Stimulated activated naive CD4-positive, alpha-beta T cell (primary cell): ENCODE measurements at places on chromosomes 13 and 19.

GRCh38 chr19:6540918-6541689, 10.3 kb downstream of the TNFSF9 start:
- no peak for DNase-seq

- no peak for DNase-seq
Observed at GRCh38 chr19:1429750-1430149, 8.4 kb upstream of the RPS15 start.

- DNase-seq, result peak; percentile 69
Observed at GRCh38 chr19:1248139-1248785, at the start of gene MIDN. MIDN (plus strand) TSS chr19:1248583; CDS start chr19:1250297, 1,714 bp downstream.

- DNase-seq, result no peak
Observed at GRCh38 chr13:110018009-110018408, 231.6 kb upstream of the IRS2 start.

- DNase-seq, result no peak
Observed at GRCh38 chr13:107867701-107868661, 347.4 kb downstream of the LIG4 start.

DNA sequence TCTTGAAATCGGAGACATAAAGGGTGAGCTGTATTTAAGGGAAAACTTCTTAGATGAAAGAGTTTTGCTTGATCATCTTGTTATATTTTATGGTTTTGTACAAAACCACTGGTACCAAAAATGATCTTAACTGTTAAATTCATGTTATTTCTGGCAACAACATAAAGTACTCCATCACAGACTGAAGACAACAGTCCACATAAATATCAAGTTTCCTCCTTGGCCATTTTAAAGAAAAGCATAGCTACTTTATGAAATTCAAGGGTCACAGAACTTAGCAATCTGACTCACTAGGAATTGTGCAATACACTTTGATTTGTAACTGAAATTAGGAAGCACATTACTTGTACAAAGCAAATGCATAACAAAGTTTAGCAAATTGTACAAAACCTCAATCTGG, 66.3 kb downstream of the TBC1D4 start:
- DNase-seq, result no peak

DNA sequence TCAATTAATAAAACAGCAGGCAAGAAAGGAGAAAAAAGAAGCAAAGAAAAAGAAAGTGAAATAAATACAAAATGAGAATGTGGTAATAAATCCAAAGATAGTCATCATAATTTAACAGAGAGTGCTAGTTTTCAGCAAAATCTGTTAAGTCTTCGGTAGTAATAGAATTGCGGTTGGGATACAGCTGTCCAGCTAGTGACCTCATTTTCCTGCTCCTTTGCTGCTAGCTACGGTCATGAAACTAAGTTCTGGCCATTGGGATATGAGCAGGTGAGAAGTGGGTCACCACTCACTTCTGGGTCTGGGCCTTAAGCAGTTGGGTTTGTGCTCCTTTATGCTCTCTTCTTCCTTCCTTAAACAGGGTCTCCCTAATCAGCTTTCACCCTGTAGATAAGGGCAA, 11.7 kb upstream of the DGKH start:
- DNase-seq, result no peak

DNA sequence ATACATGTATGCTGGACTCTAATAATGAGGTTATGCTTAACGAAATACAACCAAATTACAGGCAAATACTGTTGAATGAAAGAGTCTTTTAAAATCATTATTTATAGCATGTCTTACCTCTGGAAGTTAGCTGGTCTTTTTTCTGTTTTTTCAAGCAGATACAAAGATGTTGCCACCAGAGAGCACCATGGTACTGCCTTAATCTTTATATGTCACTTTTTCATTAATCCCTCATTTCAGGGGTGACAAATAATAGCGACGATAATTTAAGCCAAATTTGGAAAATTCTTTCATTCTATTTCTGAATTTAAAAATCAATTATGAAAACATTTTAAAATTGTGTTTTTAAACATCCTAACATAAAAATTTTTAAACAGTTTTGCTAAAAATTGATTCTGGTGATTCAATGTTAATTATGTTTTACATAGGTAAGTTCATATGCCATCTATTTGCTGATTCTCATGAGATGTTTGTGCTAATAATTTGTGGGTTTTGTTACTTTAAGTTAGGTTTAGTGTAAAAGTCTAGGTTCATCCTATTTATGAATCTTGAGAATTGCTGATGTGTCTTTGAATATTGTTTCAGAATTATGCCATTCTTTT, 379.3 kb upstream of the SGCG start:
- DNase-seq, result no peak

- DNase-seq, result no peak
Observed at GRCh38 chr13:75787249-75787928, 151.3 kb downstream of the LMO7 start.

- DNase-seq, result no peak
Observed at GRCh38 chr19:3983936-3984583, 1.2 kb downstream of the EEF2 start.

- DNase-seq, result peak; percentile 84
Observed at GRCh38 chr19:12983542-12984142, 11.6 kb upstream of the NFIX start.

DNA sequence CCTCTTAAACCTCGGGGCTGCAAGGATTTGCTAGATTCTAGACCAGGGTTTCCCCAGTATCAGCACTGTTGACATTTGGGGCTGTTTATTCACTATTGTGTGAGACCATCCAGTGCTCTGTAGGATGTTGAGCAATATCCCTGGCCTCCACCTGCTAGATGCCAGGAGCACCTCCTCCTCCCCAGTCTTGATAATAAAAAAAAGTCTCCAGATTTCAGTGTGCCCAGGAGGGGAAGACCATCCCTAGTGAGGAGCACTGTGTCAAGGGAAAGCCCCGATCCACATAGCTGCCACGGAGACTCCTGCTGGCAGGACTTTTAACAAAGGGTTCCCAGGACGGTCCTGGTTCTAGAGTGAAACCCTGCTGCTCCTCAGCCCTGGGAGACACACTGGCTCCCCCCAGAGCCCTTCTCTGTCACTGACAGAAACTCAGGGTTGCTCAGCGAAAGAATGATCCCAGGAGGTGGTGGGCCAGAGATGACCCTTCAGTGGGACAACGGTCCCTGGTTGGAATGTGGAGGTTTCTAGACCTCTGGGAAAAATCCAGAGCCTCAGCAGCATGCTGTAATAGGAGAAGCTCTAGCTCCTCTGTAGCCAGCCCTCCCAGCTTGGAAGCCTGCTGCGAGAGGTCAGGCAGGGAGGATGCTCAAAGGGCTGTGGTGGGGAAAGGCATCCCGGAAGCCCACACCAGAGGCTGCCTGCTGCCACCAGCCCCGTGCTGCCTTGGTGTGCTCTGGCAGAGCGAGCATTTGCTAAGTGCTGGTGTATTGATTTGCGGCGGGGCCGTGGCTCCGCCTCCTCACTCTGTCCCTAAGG, 20.3 kb downstream of the LYL1 start:
- DNase-seq, result no peak

GRCh38 chr13:113273321-113273720, 23.7 kb upstream of the LAMP1 start:
- DNase-seq, result no peak

DNA sequence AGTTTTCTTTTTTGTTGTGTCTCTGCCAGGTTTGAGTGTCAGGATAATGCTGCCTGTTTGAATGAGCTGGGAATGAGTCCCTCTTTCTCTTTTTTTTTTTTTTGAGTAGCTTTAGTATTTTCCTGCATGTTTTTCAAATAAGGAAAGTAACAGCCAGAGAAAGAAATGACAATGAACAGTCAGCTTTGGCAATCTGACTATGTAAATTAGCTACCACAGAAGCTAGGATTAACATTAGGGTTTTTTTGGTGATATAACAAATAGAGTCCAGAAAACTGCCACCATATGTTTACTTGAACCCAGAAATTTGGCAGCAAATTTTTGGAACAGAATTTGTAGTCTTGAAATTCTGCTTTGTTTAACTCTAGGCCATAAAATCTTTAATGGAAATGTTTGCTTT, 50.5 kb downstream of the SGCG start:
- DNase-seq, result no peak

DNA sequence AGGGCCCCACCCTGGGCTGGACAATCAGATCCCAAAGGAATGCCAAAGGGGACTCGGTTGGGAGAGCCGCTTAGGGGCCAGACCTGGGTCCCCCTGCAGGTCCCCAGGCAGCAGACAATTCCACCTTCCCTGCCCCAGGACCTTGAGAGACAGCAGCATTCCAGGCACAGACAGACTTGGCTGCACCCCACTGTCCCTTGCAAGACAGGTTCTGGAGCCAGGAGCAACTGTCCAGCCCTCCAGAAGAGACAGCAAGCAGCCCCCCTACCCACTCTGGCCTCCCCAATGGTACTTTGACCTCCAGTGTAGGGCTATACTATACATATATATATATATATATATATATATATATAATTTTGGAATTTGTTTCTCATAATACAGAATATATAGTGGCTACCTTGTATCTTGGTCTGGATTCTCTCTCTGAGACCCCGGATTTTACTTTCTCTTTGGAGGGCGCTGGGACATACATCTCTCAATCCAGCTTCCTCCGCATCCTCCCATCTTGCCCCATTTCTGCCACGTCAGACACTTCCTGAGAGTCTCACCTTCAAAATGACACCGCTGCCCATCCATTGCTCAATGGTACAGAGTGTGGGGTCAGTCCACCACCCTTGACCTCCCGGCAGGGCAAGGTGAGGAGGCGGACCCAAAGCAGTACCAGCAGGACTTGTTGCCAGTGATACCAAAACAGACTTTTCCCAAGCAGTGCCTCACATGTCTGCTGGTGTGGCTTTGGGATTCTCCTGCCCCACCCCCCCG, 12.7 kb downstream of the SMIM24 start:
- DNase-seq, result no peak

- DNase-seq, result no peak
Observed at GRCh38 chr13:50572129-50572528, 271.4 kb downstream of the DLEU7 start.

DNA sequence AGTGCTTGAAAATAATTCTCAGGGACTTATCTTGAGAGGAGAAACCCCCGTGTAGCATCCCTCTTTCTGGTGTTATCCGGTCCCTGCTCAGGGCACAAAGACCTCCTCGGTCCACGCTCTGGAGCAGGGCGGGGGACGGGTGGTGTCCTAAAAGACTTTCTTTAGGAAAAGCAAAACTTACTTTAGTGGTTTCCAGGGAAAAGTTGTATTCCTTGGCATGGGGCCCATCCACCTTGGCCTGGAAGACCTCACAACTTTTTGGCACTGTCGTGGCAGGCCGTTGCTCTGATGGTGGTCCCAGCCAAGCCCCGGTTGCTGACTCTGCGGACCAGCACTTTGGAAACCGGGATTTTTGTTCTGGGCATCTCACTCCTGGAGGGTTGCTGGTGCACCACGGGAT, 2.7 kb downstream of the AMER2 start:
- no peak for DNase-seq

DNA sequence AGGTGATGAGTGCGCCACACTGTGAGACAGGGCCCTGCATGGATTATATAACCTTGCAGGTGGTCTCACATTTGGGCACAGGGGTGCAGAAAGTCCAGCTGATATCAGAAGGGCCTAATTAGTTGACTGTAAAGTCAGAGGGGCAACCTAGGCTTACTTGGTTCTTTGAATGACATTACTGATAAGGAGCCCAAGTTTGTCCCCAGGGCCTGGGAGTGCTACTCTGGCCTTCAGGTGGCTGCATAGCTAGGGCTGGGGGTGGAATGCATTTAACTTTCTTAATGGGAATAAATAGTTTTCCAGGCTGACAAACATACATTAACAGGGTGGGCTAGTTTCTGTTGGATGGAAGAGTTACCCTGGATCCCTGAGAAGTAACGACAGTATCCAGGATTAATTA, 3.3 kb downstream of the WDR87 start:
- no peak for DNase-seq

DNA sequence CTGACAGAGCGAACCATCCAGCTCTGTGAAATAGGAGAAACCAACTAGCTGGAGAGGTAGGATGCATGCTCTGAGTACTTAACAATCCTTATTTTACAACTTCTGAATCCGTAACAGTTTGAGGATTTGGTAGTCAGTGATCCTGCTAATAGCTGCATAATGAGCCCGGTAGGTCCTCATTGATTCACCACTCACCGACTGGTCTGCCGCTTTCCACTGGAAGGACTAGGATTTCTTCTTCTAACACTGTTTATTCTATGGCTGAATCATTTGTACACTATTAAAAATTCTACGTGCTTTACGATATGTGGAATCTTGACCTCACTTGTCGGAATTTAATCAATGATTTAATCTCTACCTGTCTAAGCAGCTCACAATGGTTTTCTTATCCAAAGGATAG, 33.9 kb downstream of the SPATA13 start:
- no peak for DNase-seq

DNA sequence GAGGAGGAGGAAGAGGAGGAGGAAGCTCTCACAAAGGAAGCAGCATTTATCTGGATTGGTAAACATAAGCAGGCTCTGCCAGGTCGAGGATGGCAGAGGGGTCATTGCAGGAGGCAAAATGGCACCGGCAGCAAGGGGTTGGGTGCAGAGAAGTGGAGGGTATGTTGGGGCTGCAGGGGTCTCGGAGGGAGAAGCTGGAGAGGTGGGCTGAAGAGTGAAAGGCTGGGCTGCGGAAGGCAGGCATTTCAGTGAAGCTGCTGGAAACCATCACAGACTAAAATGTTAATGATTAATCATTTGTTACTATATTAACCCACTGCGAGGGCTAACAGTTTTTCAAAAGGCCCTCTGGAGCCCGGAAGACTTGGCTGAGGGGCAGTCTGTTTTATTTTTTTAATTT, 24.6 kb downstream of the TPT1 start:
- no peak for DNase-seq

- DNase-seq, result no peak
Observed at GRCh38 chr13:106498158-106498557, 37.3 kb downstream of the EFNB2 start.

DNA sequence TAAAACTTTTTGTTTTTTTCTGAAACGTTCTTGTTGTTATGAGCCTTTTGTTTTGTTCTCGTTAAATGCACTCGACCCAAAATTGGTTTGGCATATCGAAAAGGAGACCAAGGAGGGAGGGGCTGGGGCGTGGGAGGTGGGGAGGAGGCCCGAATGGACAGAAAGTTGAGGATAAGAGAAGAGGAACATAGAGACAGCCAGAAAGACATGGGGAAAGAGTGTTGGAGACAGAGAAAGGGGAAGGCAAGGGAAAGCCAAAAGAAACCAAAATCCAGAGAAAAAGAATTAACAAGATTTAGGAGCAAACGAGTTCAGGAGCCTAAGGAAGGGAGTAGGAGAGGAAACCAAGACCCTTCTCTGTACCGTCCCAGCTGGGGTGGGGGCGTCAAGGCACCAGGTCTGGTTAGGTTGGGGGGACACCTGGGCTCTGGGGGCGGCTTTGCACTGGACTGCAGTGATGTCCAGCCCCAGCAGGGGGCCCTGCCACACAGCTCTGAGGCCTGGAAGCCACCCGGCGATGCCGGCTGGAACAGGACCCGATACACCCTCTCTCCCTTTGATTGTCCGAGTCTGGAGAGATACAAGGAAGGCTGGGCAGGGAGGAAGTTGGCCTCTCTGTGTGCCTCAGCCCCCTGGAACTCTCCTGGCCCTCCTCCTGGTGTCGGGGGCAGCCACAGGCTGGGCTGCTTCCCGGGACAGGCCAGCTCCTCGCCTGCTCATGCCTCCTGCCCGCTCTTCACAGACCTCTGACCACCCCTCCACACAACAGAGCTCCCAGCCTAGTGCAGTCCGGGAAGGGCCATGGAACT, 11.6 kb upstream of the ASF1B start:
- DNase-seq, result peak; percentile 23
